ENCODE measurements at places on chromosomes 2 and 18. TPM values are rescaled to one million over a fixed set of nuclear protein-coding genes. Genes with fewer than 3 reads are reported as not detected.

DNA sequence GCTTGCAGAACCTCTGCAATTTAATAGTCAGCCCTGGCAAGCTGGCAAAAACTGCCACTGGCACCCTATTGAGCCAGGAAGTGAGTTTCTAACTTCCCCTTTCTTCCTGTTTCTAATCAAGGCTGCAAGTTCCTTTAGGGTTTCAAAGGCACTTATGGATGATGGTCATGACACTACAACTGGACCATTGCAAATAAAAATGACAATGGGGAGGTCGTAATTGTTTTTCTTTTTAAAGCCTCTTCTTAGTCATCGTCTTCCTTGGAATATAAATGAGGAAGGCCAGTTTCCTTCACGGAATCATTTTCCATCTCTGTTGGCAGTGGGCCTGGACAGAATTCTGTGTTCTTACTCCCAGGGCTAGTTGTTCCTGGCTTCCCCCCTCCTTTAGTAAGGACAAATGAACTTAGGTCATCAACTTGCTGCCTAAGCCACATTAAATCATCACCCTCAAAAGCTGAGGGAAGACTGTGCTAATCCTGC lies 35.8 kb downstream of the SH3RF3 start:
- DNase-seq: no peak

- DNase-seq: no peak
Measured at GRCh38 chr2:182404975-182405561, 21.8 kb downstream of the PDE1A start.

HOXD13 gene
- total RNA-seq: not detected

UGT1A3 gene
- total RNA-seq: not detected
